ENCODE measurements at places on chromosomes 2 and 18.

- DNase-seq = no peak
Measured at GRCh38 chr2:3446381-3446780, 66.9 kb downstream of the TRAPPC12 start.

GRCh38 chr2:95057535-95058370 lies 32.2 kb downstream of the MAL start:
- DNase-seq = no peak

GRCh38 chr2:15912203-15912602 lies 28.1 kb upstream of the MYCN start:
- no peak for DNase-seq

DNA sequence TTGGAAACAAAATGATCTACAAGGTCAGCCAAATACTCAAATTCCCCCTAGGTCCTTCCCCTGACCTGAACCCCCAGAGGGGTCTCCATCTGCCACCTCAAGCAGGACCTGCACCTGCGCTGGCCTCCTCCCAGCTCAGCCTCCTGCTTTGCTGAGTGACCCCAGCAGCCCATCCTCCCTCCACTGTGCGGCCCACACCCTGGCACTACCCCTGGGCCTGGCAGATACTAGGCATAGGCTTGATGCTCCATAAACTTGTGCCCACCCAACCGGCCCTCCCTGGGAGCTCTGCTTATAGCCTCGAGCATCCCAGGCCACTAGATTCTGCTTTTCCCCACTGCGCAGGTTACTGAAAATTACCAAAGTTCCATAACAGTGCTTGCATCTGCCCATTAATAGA lies 156.2 kb downstream of the HDAC4 start:
- no peak for DNase-seq
